A549 treated with Mapracorat at 1 μM for 4 hours (cell line): ENCODE measurements at places on chromosomes 2 and 18. TPM values are rescaled to one million over a fixed set of nuclear protein-coding genes. Genes with fewer than 3 reads are reported as not detected.

The FNDC4 gene
- total RNA-seq = 3.5 to 5.3 TPM (median 3.8 TPM) in 5 replicates

The PPP1R1C gene
- 1.1 to 2.6 TPM (median 1.2 TPM) in 5 replicates for total RNA-seq

The DNAJC5G gene
- total RNA-seq = not detected in 5 replicates

The INPP5D gene
- 0.29 to 0.71 TPM (median 0.45 TPM) in 5 replicates for total RNA-seq

The CHRNG gene
- not detected in 5 replicates for total RNA-seq

The PLGLB1 gene
- 0.48 to 1.1 TPM (median 0.71 TPM) in 4 of 5 replicates, not detected in the other for total RNA-seq

The ZNF804A gene
- total RNA-seq = not detected in 5 replicates

The LIMS2 gene
- 6.5 to 8.7 TPM (median 7.0 TPM) in 5 replicates for total RNA-seq

The MATN3 gene
- total RNA-seq = 10.6 to 17.7 TPM (median 15.6 TPM) in 5 replicates

The GRHL1 gene
- 0.88 to 1.5 TPM (median 1.1 TPM) in 5 replicates for total RNA-seq

The COLEC11 gene
- total RNA-seq = 0.39 to 0.73 TPM (median 0.54 TPM) in 5 replicates

The E2F6 gene
- 21.3 to 25.5 TPM (median 24.7 TPM) in 5 replicates for total RNA-seq

The NPHP1 gene
- 7.3 to 8.6 TPM (median 8.1 TPM) in 5 replicates for total RNA-seq

The CTAGE1 gene
- total RNA-seq = not detected in 5 replicates

The TTN gene
- total RNA-seq = under 0.01 TPM in 4 of 5 replicates, not detected in the other

The SERPINB4 gene
- 0.08 to 0.09 TPM in 2 of 5 replicates, not detected in the others for total RNA-seq

The RIT2 gene
- total RNA-seq = not detected in 5 replicates

The PRKAG3 gene
- total RNA-seq = not detected in 5 replicates

The PSMA8 gene
- total RNA-seq = not detected in 5 replicates

The MEIS1 gene
- total RNA-seq = 1.2 to 2.6 TPM (median 1.6 TPM) in 5 replicates

The CCDC141 gene
- not detected in 5 replicates for total RNA-seq

The UGT1A7 gene
- total RNA-seq = 3.3 to 5.1 TPM (median 4.0 TPM) in 5 replicates

The TDRD15 gene
- not detected in 5 replicates for total RNA-seq

The TRIM43 gene
- not detected in 5 replicates for total RNA-seq

The HOXD12 gene
- total RNA-seq = not detected in 5 replicates

The COL3A1 gene
- 0.07 to 0.26 TPM (median 0.15 TPM) in 5 replicates for total RNA-seq

The NDUFS1 gene
- 51.5 to 65.6 TPM (median 62.4 TPM) in 5 replicates for total RNA-seq

The POTEJ gene
- total RNA-seq = not detected in 5 replicates

The CD8B2 gene
- not detected in 5 replicates for total RNA-seq

The BOD1L2 gene
- total RNA-seq = not detected in 5 replicates

The ITGB6 gene
- total RNA-seq = 0.48 to 0.95 TPM (median 0.83 TPM) in 5 replicates

The SFT2D3 gene
- total RNA-seq = 4.4 to 7.1 TPM (median 5.9 TPM) in 5 replicates

The B4GALT6 gene
- 4.4 to 6.6 TPM (median 5.7 TPM) in 5 replicates for total RNA-seq
